WTC11 (cell line): ENCODE measurements at places on chromosomes 5 and 9. TPM values are rescaled to one million over a fixed set of nuclear protein-coding genes. Genes with fewer than 3 reads are reported as not detected.

DNA sequence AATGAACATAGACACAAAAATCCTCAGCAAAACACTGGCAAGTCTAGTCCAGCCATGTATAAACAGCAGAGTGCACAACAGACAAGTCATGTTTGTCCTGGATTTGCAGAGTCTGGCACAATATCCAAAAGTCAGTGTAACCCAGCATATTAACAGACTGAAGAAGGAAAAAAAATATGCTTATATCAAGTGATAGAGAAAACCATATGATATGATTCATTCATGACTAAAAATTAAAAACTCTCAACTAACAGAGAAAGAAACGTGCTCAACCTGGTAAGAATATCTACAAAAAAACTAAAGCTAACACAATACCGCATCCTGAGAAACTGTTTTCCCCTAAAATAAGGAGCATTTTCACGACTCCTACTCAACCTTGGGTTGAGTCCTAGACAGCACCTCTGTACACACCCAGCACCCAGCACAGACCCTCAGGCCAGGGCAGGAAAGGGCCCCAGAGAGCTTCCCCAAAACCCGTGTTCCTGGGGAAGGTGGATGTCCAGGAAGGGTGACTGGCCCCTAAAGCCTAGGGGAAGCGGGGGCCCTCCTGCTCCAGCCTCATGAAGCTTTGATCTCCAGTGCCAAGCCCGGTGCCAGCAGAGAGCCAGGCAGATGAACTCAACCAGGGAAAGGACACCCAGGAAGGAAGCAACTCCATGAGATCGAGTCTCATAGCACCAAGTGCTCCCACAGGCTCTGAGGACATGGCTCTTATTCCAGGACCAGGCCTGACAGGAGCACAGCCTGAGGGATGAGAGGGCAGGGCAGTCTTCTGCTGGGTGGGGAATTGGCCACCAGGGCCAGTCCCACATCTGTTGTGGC, 38.9 kb downstream of the ADAMTS2 start:
- H3K36me3 ChIP-seq: peaks cover 3% of the 10 kb centered on the region; the same call in 1 of the 2 replicates
- H3K27ac ChIP-seq: no peak overlapping the region
- 0 out of 2 replicates have a peak, but pooled peaks cover 3% of the 10 kb centered on the region for H3K27me3 ChIP-seq

BRD9 gene
- total RNA-seq: 50.5 to 55.6 TPM (median 50.9 TPM) in 3 replicates

- H3K36me3 ChIP-seq: peaks cover 6% of the 10 kb centered on the region; the same call in 1 of the 2 replicates
- H3K4me1 ChIP-seq: peaks cover 77% of the 10 kb centered on the region
These were observed 431.7 kb upstream of the CTNND2 start for GRCh38 chr5:12335938-12336337.

- no peaks in the 10 kb centered on the region for H3K27me3 ChIP-seq
- H3K4me3 ChIP-seq: no peak overlapping the region
- DNase-seq: no peak
- peaks cover 19% of the 10 kb centered on the region for H3K4me1 ChIP-seq
These were observed 2.4 kb upstream of the IL7R start for GRCh38 chr5:35854248-35854647.

DNA sequence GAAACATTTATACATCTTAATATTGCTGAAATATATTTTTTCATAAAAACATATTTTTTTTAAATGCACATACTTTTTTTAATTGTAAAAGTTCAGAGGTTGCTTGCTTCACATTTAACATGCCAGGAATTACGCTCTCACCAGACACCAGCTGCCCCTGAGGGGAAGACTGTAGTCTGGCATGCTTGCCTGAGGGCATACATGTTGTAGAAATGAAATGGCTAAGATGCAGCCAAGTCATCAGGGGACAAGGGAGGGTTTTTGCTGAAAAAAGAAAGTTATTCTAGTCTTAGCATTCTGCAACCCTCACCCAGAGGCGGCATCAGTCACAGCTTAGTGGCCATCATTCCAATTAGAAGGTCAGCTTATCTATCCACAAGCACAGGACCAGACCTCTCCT, 426.7 kb upstream of the FTMT start:
- peaks cover 3% of the 10 kb centered on the region; the same call in 1 of the 2 replicates for H3K4me1 ChIP-seq
- DNase-seq: no peak
- H3K36me3 ChIP-seq: 0 out of 2 replicates have a peak, but pooled peaks cover 2% of the 10 kb centered on the region
- H3K27ac ChIP-seq: no peak overlapping the region
- no peak overlapping the region for H3K4me3 ChIP-seq

- H3K36me3 ChIP-seq: peaks cover 61% of the 10 kb centered on the region
- no peak for DNase-seq
- no peak overlapping the region for H3K4me3 ChIP-seq
- H3K27ac ChIP-seq: no peak overlapping the region
- H3K4me1 ChIP-seq: no peaks in the 10 kb centered on the region
- no peaks in the 10 kb centered on the region for H3K27me3 ChIP-seq
These were observed 172.2 kb downstream of the CDC42SE2 start for GRCh38 chr5:131436081-131436480.

DNA sequence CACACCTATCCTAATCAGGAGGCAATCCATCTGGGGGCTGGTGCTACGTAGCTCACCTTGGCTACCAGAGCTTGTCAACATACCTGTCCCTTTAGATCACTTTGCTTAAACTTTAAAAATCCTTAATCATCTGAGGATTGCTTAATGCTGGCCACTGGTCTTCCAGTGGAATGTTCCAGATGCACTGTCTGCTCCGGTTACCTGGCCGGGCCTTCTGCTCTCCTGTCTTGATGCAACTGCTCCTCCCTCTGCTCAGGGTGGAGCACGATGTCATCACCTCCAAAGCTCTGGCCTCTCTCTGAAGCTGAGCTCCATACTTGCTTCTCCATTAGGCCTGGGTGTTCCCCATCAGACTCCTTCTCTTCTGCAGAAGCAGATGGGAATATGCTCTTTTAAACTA, 106.5 kb upstream of the OTULINL start:
- H3K4me1 ChIP-seq: no peaks in the 10 kb centered on the region
- H3K27ac ChIP-seq: no peak overlapping the region
- H3K4me3 ChIP-seq: no peak overlapping the region
- no peaks in the 10 kb centered on the region for H3K27me3 ChIP-seq
- no peak for DNase-seq
